Activated effector memory CD4-positive, alpha-beta T cell treated with Interleukin-2 at 50 U/mL for 16 hours (primary cell): ENCODE measurements at places on chromosomes 1 and 21.

DNA sequence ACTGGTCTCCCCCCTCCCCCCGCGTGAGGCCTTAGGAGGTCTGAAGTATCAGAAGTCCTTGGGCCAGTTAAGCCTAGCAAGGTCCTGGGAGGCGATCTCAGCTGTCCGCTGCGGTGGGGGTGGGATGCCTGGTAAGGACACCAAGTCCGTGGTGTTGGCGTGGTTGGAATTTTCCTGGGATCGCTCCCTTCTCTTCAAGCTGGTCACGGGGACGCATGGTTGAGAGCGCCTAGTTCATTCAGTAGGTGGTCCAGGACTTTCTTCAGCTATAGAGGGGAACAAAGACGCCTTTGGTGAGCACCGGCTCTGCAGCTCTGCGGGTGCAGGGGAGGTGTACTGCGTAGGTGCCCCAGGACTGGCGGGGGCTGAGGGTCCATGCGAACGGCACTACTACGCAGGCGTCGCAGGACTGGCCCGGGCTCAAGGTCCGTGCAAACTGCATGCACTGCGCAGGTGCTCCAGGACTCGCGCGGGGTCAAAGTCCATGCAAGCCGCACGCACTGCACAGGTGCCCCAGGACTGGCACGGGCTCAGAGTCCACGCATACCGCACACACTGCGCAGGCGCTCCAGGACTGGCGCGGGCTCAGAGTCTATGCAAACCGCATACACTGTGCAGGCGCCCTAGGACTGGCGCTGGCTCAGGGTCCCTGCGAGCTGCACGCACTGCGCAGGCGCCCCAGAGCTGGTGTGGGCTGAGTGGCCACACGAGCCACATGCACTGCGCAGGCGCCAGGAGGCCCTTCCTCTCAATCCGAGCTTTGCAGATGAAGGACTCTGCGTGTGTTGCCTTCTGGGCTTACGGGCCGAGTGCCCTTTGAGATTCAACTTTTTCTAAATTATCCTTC is 36.6 kb upstream of the HMGN1 start:
- peak; percentile 29 for DNase-seq

GRCh38 chr1:182917378-182917777 is 35.6 kb downstream of the SHCBP1L start:
- no peak for DNase-seq

DNA sequence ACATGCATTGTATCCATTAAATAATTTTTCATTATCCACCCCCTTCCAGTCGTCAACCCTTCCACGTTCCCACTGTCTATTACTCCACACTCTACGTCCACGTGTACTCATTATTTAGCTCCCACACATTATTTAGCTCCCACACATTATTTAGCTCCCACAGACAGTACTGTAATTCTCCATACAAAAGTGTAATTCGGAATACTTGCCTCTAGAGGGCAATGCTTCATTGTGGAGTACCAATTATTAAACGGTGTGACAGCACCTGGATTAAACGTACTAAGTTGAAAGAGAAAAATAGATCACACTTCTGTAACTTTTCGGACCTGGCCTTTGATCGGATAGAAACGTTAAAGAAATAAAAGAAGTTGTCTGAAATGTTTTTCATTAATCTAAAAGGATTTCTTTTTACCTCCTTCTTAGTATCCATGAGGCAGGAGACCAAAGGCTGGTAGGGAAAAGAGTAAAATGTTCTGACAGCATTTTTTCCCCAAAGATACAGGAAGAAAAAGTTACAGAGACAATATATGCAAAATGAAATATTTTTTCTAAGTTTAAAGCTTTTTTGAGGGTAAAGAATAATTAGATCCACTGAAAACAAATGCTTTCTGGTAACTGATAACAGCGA is 99.2 kb downstream of the LHX8 start:
- no peak for DNase-seq

GRCh38 chr21:28754127-28754611 is 238.5 kb downstream of the LTN1 start:
- no peak for DNase-seq

- no peak for DNase-seq
Measured at GRCh38 chr1:205199090-205199930, 12.2 kb downstream of the DSTYK start.

GRCh38 chr1:226073184-226073950 is 10.9 kb downstream of the H3-3A start:
- DNase-seq = no peak

- no peak for DNase-seq
Measured at GRCh38 chr1:36540056-36540455, 57.3 kb upstream of the CSF3R start.

DNA sequence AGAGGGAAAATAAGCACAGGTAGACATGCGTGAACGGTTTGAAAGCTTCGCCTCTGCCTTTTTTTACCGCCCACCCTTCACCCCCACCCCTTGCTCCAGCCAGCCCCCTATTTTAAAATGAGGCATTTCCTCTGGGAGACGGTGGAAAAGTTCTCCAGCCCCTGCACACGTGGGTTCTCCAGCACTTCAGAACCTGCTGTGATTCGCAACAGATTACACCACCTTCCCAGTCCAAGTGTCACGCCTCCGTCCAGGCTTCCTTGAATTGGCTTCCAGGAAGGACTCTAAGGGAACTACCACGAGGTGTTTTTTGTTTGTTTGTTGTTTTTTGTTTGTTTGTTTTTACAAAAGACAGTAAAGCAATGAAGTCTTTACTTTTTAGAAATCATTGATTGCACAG is 2.6 kb downstream of the LRRC7 start:
- no peak for DNase-seq

DNA sequence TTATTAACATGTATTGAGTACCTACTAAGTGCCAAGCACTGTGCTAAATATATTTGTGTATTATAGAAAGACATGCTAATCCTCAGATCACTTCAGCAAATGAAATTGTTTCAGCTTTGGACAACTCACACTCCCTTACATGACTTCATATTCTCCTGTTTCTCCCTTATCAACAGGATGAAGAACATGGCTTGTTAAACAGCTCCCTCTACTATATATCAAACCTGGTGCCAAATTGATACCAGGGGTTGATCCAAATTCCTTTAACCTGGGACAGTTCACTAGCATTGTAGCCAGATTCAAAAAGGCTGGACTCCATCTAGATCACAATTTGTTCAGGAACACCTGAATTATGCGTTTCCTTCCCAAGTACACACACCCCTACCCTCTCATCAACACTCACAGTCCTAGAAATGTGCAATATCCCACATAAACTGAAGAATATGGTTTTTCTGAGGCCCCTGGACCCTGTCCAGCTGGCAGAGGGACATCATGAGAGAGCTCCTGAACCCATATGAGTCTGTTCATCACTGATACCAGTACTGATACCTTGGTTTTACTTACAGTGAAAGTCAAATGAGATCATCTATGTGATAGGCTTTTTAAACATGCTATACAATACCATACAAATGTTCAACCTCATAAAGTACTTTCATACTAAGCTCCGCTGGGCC is 47.0 kb upstream of the PALMD start:
- DNase-seq = no peak

- DNase-seq = no peak
Measured at GRCh38 chr1:65493802-65494201, 73.3 kb downstream of the LEPR start.

DNA sequence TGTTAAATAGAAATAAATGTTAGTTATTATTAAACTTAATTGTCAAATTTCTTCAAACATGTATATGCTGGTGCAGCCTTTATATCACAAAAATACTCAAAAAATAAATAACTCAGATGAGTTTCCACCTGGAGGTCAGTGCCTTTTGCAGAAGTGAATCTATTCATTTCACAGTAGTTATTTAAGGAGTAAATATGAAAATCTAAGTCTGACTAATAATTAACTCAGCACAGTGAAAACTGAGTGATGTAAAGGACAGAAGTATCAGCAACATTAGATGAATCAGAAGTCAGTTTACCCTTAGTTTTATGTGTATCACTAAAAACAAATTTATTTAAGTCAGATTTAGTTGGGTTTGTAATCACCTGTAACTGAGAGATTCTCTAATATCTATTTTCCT is 2135.4 kb downstream of the MRPL39 start:
- no peak for DNase-seq

- no peak for DNase-seq
Measured at GRCh38 chr1:204366759-204367158, 7.0 kb upstream of the PLEKHA6 start.

- DNase-seq = no peak
Measured at GRCh38 chr1:12654004-12654567, 10.2 kb downstream of the AADACL4 start.

DNA sequence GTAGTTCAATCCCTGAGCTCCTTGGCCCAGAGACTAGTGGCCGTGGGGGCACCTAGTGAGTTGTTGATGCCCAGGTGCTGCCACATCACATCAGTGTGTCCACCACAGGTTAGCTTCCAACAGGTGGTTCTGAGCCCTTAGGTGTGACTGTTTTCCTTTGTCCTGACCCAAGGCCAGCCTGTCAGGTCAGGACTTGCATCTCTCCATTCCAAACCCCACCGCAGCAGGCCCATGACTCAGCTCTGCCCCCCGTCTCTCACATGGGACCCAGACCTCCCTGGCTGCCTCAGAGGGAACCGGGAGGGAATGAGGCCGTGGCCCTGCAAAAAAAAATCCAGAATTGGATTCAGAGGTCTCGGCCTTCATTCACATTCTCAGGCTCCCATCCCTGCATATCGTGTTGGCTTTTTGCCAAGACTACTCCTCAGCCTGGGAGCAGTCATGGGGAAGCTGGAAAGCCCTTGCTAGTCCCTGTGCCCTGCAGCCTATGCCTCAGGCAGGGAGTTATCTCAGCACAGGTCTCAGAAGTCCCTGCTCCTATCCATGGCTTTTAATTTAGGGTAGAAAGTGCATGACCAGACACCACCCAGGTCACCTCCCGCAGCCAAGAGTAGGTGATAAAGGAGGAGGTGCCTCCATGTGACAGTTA is 7.2 kb downstream of the INAVA start:
- no peak for DNase-seq

DNA sequence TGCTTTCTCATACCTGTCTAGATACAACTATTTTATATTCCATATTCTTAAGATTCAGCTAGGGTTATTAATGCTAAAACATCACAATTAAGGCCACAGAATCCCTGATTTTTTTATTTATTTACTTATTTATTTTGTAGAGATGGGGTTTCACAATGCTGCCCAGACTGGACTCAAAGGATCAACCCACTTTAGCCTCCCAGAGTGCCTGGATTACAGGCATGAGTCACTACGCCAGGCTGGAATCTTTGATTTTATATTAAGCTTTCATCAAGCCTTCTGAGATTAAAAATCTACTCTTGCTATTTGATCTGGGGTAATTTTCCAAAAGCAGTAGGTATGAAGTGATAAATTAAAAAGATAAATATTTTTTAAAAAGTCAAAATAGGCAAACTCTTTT is 38.9 kb downstream of the MCOLN2 start:
- DNase-seq = no peak

- no peak for DNase-seq
Measured at GRCh38 chr1:51859333-51859732, 19.2 kb downstream of the NRDC start.

- DNase-seq = no peak
Measured at GRCh38 chr1:32920833-32921232, 19.6 kb upstream of the TMEM54 start.

- DNase-seq = no peak
Measured at GRCh38 chr1:9238550-9238949, 4.0 kb downstream of the H6PD start.

DNA sequence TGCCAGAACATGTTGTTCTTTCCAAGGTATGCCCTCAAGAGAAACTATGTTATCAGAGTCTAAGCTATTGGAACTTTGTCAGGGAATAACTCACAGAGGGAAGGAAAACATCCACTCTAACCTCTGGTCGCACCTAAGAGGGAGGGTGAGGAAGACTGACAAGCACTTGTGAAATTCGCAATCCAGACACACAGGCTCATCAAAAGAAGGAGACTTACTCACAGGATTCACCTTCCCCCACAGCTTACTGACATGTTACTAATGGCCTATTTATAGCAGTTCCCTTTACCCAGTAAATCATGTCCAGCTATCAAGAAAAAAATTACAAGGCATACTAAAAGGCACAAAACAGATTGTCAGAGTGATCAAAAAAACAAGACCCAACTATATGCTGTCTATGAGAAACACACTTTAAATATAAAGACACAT is 36.9 kb downstream of the WDR64 start:
- DNase-seq = no peak

DNA sequence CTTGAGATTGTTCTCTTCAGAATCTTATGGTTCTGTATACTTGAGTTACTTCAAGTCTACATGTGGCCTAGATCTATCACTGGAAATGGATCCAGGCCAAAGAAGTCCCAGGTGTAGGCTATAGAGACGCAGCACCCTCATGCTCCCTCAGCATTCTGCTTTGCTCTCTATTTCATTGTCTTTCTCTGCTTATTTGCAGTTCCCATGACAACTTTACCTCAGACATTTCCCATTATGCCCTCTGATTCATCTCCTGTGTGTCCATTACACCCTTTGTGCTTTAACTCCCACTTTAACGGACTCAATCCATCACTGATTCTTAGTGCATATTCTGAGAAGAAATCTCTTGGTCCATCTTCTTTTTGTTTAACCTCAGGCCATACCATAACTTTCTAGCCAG is 236.9 kb upstream of the NRIP1 start:
- no peak for DNase-seq

- peak; percentile 90 for DNase-seq
Measured at GRCh38 chr1:23539698-23540266, 8.7 kb upstream of the E2F2 start.

DNA sequence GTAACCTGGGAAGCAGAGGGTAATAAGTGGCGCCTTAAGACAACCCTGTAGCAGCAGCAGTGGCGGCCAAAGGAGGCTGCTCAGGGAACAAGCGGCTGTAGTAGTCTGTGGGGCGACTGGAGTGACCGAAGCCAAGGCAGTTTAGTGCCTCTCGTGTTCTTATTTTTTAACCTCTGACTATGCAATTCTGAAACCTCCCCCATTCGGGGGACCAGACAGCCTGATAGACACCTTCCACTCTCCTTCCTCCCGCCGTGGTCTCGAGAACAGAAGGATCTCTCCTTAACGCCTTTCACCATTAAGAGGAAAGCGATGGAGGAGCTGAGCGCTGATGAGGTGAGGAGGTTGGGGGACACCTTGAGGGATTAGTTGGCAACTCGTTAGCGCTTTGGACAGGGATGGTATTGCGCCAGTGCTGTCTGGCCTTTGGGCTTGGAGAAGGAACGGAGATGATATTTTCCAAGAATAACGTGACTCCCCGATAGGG is 644 bp downstream of the UBE4B start:
- DNase-seq = no peak

- no peak for DNase-seq
Measured at GRCh38 chr1:33301273-33301984, 19.5 kb downstream of the A3GALT2 start.

- no peak for DNase-seq
Measured at GRCh38 chr1:230149751-230150584, 82.9 kb downstream of the GALNT2 start.

DNA sequence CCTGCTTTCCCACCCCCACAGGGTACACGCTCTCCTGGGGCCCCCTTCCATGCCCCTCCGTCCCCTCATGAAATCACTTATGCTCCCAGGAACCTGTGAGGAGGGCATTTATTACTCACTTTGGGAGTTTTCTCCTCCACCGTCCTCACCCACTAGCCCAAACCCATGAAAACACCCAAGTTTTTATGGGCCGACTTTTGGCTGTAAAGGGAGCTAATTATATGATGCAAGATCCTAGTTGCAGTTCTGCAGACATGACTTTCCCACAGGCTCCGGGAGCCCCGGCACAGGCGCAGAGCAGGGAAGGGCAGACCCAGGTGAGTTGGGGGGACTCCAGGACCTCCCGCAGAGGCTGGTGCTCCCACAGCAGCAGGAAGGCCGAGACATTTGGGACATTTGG is 29.7 kb downstream of the EPHA2 start:
- DNase-seq = no peak

GRCh38 chr1:32307324-32307723 is 15.4 kb downstream of the HDAC1 start:
- DNase-seq = no peak

GRCh38 chr1:10631811-10632593 is 157.3 kb downstream of the PEX14 start:
- no peak for DNase-seq
